ENCODE measurements at places on chromosomes 13 and 19. TPM values are rescaled to one million over a fixed set of nuclear protein-coding genes. Genes with fewer than 3 reads are reported as not detected.

GRCh38 chr19:3208317-3209207, 15.9 kb upstream of the CELF5 start:
- no peak for DNase-seq

The IL4I1 gene
- total RNA-seq, result 0.29 TPM

The DAZAP1 gene
- total RNA-seq, result 44.5 TPM

The NHLRC3 gene
- 26.4 TPM for total RNA-seq

- DNase-seq, result no peak
These were observed 112.8 kb downstream of the RAB20 start for GRCh38 chr13:110448677-110449076.

GRCh38 chr13:41859565-41859964, 101.3 kb downstream of the VWA8 start:
- DNase-seq, result no peak

DNA sequence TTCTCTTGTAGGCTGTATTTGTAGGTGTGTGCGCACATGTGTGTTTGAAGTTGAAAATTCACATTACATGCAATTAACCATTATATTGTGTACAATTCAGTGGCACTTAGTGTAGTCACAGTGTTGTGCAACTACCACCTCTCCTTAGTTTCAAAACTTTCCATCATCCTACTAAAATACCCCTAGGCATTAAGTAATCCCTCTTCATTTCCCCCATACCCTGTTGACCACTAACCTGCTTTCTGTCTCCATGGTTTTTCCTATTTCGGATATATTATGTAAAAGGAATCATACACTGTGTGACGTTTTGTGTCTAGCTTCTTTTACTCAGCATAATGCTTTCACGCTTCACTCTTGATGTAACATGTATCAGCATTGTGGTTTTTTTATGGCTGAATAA, 16.1 kb downstream of the LSM14A start:
- no peak for DNase-seq

- DNase-seq, result no peak
These were observed 3.0 kb upstream of the PLIN4 start for GRCh38 chr19:4521170-4521887.

The IFNL3 gene
- total RNA-seq, result not detected

The ZNF681 gene
- 0.88 TPM for total RNA-seq

The KLHL1 gene
- not detected for total RNA-seq

DNA sequence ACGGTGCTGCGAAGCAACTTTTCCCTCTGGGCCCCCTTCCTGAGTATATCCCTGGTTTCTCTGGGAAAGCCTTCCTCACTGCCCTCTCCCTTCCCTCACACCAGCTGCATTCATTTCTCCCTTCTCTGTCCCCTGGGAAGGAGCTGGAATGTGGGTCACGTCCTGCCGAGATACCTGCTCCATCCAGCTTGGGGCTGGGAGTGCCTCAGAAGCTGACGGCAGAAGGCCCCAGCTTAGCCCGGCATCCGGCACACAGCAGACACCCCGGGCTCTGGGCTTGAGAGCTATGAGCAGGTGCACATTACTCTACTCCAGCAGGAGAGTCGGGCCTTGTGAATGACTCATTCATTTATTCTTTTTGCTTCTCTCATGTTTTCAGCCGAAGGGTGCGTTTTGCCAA, 170.6 kb downstream of the TEX29 start:
- DNase-seq, result peak; percentile 46

The NDUFS7 gene
- total RNA-seq, result 46.0 TPM

The KCNN1 gene
- under 0.01 TPM for total RNA-seq

The ZNF558 gene
- 24.6 TPM for total RNA-seq
